CD4-positive, alpha-beta T cell treated with Interleukin-6 at 100 ng/mL for 8 hours (primary cell): ENCODE measurements at places on chromosomes 12 and 14.

DNA sequence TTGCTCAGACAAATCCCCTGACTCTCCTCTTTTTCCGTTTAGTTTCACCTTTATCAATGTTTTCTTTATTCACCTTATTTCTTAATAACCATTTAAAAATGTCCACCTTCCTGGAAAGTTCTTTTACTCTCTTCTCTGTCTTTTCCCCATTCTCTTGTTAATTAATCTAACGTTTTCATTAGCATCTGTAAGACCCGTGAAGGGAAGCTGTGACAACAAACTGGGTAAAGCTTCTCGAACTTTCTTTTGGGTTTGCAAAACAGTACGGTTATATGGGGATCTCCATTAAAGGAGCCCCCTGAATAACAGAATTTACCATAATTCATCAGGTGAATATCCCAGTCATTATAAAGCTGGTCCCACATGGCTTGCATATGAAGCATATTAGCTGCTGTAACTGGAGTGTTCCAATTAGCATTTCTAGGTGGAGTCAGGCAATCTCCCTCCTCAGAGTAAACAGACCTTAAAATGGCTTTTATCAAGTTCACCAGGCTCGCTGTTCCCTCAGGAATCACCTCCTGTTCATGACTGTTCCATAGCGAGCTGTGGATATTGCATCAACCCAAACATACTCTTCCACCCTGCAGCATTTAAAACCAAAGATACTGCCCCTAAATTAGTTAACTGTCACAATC lies 42.4 kb downstream of the TMEM30B start:
- no peak for DNase-seq

DNA sequence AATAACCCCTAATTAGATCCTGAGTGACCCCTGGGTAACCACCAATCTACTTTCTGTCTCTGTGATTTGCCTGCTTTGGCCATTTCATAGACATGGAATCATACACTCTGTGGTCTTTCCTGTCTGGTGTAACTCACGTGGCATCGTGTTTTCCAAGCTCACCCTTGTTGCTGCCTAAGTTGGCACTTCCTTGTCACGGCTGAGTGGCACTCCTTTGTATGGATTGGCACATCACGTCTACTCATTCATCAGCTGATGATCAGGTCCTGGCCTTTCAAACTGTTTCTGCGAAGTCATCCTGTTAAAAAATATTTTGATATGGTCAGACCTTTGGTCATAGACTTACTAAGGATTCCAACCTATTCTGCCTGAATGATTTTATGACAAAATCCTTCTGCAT lies 87.7 kb downstream of the GLT1D1 start:
- DNase-seq, result no peak

GRCh38 chr12:58914457-58914856 lies 5.8 kb downstream of the LRIG3 start:
- DNase-seq, result no peak

GRCh38 chr12:49330032-49330619 lies 6.9 kb downstream of the C1QL4 start:
- no peak for DNase-seq

- DNase-seq, result no peak
Observed at GRCh38 chr12:103705098-103705497, 118.0 kb downstream of the STAB2 start.

GRCh38 chr14:89393222-89393745 lies 23.7 kb downstream of the FOXN3 start:
- DNase-seq, result no peak

DNA sequence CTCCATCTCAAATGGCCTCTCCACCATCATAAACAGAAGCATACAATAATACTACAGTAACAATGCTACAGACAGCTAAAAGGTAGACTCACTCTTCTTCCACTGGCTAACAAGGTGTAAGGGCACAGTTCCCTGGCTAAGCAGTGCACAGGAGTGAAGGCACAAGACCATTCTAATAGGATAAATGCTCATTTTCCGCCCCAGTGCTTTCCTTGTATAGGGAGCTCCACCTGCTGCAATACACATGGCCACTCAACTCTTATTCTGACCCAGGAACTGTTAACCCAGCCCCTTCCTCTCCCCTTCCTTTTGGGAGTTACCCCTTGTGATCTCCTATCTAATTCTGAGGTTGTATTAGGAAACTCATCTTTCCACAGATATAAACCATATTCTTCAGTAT lies 124.6 kb downstream of the KCNK10 start:
- no peak for DNase-seq
